ENCODE measurements at places on chromosomes 13 and 19.

DNA sequence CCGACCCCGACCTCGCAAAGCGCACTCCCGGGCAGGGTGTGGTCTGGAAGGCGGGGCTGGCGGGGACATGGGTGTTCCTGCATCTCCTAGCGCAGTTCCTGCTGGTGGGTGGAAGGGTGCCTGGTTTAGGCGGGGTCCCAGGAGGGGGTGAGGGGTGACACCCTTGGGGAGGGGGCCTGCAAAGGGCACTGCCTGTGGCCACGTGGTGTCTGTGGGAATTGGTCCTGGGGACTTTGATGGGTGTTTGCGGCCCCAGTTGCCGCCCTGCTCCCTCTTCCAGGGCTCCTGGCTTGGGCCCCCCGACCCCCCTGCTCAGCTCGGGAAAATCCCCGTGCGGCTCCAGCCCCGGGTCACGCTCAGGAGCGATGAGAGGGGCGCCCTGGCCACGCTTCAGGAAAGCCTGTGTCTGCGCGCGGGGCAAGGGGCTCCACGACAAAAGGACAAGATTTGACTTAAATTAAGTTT lies 19.1 kb downstream of the WTIP start:
- no peak for DNase-seq

- no peak for DNase-seq
These were observed 128.2 kb downstream of the SLITRK1 start for GRCh38 chr13:83753912-83754624.

GRCh38 chr13:106336668-106337067 lies 198.8 kb downstream of the EFNB2 start:
- no peak for DNase-seq

DNA sequence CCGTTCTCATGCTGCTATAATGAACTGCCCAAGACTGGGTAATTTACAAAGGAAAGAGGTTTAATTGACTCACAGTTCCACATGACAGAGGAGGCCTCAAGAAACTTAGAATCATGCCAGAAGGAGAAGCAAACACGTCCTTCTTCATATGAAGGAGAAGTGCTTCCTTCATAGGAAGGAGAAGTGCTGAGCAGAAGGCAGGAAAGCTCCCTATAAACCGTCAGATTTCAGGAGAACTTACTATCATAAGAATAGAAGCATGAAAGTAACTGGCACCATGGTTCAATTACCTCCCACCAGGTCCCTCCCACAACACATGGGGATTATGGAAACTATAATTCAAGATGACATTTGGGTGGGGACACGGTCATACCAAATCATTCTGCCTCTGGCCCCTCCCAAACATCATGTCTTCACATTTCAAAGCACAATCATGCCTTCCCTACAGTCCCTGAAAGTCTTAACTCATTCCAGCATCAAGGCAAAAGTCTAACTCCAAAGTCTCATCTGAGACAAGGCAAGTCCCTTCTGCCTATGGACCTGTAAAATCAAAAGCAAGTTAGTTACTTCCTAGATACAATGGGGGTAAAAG lies 10.6 kb downstream of the ACOD1 start:
- no peak for DNase-seq

- DNase-seq = peak; percentile 60
These were observed 3.3 kb downstream of the CFD start for GRCh38 chr19:862581-863314.

GRCh38 chr13:113110852-113111315 lies 5.3 kb downstream of the F7 start:
- no peak for DNase-seq

GRCh38 chr19:53519446-53519845 lies 18.5 kb upstream of the ZNF331 start:
- no peak for DNase-seq

GRCh38 chr13:26584713-26585112 lies 27.2 kb downstream of the WASF3 start:
- peak; percentile 57 for DNase-seq
